RWPE2 (cell line): ENCODE measurements at places on chromosomes 7 and 10.

- DNase-seq = no peak
Observed at GRCh38 chr7:6271060-6271658, 1.3 kb downstream of the CYTH3 start.

DNA sequence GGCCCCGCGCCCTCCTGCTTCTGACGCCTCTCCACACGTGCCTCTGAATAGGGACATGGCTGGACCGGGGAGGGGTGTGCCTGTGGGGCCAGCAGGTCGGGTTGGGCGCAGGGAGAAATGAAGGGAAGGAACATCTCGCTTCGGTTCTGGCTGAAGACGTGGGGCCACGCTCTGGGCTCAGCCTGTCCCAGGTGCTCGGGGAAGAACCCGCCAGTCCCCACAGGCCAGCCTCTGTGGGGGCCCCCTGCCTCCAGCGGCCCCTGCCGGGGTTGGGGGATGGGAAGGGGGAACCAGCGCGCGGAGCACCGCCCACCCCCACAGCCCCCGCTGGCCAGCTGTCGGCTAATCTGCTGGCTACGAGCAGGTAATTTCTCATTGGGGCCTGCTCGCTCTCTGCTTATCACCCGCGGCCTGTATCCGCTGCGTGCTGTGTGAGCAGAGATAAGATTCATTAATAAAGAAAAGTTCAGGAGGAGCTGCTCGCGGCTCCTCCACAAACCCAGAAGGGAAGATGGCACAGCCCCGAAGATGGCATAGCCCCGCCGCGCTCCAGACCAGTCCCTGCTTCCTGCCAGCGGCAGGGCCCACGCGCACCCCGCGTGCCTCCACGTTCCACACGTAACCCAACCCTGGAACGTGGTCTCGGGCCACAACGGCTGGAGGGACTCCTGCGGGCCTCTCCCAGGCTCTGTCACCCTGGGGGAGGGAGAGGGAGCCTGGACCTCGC is 186.2 kb downstream of the ELFN1 start:
- DNase-seq = peak; percentile 43

- DNase-seq = no peak
Observed at GRCh38 chr7:128099204-128099671, 68.0 kb upstream of the LRRC4 start.

GRCh38 chr7:77348371-77348813 is 67.8 kb downstream of the GSAP start:
- DNase-seq = no peak

DNA sequence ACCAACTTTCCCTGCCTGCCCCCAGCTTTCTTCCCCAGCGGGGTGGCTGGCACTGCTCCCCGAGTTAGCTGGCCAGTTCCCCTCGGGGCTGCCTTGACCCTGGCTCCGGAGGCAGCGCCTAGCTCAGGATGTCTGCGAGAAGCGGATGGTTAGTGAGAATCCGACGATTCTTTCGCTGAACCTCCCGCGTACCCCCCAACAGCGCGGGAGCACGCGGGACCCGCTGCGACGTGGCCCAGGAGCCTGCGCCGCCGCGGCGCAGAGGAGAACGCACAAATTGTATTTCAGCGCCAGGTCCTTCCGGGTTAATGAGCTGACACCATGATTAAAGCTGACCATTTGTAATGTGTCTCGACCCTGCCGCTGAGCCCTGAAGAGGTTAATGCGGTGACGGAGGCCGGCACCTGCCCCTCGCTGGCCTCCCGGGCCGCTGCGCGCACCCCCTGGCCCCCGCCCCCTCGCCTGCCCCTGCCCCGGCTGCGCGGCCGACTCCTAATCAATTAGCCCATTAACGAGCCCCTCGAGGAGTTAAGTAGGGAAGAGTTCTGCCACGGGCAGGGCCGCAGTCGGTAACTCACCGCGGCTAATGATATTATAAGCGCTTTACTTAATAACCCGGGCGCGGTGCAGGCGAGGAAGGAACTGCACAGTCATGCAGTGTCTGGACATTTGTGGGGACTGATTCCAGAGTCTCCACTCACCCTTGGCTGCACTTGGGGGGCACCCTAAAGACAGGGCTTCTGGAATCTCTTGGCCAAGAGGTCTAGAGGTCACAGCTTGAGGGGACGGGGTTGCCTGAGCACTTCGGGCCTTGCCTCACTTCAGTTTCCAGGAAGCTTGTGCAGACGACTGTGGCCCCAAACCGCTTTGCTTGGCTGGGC is 1.7 kb upstream of the HMX2 start:
- DNase-seq = no peak
